Fibroblast of skin of back (primary cell): ENCODE measurements at places on chromosomes 4 and X.
A peak's percentile ranks its signal among the peaks of the same experiment; 100 is the strongest.

- DNase-seq: no peak
Measured at GRCh38 chr4:157303471-157303960, 83.0 kb downstream of the GRIA2 start.

DNA sequence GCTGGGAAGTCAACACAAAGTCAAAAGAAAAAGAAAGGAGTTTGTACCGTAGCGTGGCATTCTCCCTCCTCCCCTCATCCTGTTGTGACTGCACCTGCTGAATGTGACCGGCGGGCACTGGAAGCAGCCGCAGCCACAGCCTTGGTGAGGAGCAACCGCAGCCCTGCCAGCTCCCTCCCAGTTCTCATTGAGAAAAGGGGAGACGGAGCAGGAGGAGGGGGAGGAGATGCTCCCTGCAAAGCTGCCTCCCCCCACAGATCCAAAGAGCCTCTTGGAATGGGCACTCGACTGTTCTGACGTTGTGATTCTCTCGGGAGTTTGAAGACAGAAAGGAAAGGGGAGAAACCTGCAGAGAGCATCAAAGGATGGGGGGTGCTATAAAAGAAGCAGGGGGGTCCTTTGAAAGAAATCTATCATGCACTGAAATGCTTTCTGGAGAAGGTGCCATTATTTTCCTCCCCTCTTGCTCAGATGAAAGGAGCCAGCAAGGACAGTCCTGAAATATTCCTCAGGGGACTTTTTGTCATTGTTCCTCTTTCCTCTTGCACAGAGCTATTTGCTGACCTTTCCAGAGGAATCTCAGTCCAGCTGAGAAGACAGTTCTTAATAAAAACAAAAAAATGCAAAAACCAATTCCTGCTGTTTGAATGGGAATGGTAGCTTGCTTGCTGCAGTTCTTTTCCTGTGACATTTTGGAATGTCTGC is 429.7 kb downstream of the MAPK10 start:
- DNase-seq: peak; percentile 34

GRCh38 chrX:30904632-30905031 is 15.6 kb upstream of the TAB3 start:
- no peak for DNase-seq

GRCh38 chr4:5165420-5166369 is 114.4 kb downstream of the STK32B start:
- peak; percentile 97 for DNase-seq

GRCh38 chrX:122421434-122422121 is 762.5 kb upstream of the GRIA3 start:
- no peak for DNase-seq

DNA sequence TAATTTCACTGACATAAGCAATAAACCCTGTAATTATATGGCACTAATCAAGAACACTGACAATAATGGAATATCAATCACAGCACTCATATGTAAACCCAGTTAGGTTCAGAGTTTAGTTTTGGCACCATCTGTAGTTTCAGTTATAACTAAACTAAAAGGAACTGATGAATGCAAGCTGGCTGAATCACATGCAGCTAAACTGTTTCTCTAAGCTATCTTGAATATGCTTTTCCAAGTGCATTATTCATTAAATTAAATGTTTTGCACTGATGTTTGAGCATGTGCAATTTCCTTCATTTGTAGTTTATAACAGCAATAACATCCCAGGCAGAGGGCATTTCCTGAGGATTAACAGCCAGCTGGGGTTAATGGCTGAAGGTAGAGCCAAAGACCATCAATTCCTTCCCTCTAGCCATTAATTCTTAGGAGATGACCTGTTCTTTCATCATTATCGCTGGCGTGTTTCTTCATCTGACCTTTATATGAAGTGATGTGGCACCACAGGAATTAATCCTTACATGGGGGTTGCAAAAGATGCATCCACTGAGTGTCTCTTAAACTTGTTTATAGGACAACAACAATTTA is 562.8 kb upstream of the IGFBP7 start:
- no peak for DNase-seq

GRCh38 chrX:45876206-45876605 is 669.0 kb downstream of the ZNF674 start:
- peak; percentile 47 for DNase-seq

- DNase-seq: no peak
Measured at GRCh38 chrX:125202591-125203248, 117.0 kb upstream of the TEX13C start.

DNA sequence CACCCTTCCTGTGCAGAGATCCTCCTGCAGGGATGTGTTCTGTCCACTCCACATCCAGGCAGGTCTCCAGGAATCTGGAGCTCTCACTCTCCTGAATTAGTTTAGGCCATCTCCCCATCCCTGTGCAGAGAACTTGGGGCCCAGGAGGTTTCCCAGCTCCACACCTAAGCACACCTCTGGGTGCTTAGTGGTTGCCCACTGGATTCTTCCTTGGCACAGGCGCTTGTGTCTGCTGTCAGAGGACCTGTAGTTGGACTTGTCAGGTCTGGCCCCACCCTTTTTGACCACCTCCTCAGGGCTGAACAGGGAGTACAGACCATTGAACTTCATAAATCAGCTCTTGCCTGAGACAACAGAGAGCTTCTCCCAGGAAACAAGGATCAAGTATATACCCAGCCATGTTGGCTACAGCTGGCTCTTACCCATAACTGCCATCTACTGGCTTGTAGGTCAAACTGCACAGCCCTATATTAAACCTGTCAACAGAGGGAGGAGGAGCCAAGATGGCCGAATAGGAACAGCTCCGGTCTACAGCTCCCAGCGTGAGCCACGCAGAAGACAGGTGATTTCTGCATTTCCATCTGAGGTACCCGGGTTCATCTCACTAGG is 275.5 kb downstream of the PPARGC1A start:
- DNase-seq: peak; percentile 55

DNA sequence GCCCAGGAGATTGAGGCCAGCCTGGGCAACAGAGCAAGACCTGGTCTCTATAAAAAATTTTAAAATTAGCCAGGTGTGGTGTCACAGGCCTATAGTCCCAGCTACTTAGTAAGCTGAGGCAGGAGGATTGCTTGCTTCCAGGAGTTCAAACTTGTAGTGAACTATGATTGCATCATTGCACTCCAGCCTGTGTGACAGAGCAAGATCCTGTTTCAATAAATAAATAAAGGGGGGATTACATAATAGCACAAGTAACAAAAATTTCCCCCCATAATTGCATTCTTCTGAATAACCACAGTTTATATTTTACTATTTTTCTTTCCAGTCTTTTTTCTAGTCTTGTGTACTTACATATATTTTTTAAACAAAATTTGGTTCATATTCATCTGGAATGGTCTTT is 135.6 kb downstream of the CHIC2 start:
- peak; percentile 52 for DNase-seq

- no peak for DNase-seq
Measured at GRCh38 chr4:1310796-1311631, 21.3 kb downstream of the MAEA start.
